ENCODE measurements at places on chromosomes 16 and 17.
A peak's percentile ranks its signal among the peaks of the same experiment; 100 is the strongest.

DNA sequence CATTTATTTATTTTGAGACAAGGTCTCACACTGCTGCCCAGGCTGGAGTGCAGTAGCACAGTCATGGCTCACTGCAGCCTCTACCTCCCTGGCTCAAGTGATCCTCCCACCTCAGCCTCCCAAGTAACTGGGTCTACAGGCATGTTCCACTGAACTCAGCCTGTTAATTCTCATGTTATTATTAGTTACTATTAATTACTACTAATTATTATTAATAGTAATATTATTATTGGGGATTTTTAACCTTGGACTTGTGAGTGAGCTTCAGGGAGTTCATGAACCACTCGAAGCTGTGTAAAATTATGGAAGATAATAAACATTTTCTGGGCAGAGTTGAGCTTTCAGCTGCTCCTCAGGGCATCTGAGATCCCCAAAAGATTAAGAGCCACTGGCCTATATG is 4.6 kb upstream of the STAC2 start:
- no peak for DNase-seq

- DNase-seq, result no peak
Observed at GRCh38 chr17:9432934-9433421, 142.6 kb downstream of the STX8 start.

DNA sequence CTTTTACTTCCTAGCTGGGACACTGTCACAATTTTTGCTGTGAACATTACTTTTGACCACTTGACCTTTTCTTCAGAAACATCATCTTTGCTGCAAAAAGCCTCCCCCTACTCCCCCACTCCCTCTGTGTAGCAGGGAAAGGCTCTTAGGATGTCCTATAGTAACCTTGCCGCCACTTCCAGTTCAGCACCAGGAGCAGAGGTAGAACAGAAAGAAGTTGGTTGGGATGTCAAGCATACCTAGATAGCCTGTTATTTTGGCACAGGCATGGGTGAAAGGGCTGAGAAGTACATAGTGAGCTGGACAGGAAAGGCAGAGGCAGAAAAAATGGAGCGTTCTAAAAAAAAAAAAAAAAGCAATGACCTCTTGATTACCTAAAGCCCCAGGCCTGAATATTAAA is 31.3 kb downstream of the SMIM36 start:
- DNase-seq, result no peak

- DNase-seq, result no peak
Observed at GRCh38 chr16:80283466-80284392, 257.1 kb upstream of the DYNLRB2 start.

- DNase-seq, result no peak
Observed at GRCh38 chr16:15960124-15960971, 10.9 kb downstream of the ABCC1 start.

GRCh38 chr17:46952115-46952514 is 26.9 kb downstream of the RPRML start:
- DNase-seq, result no peak

DNA sequence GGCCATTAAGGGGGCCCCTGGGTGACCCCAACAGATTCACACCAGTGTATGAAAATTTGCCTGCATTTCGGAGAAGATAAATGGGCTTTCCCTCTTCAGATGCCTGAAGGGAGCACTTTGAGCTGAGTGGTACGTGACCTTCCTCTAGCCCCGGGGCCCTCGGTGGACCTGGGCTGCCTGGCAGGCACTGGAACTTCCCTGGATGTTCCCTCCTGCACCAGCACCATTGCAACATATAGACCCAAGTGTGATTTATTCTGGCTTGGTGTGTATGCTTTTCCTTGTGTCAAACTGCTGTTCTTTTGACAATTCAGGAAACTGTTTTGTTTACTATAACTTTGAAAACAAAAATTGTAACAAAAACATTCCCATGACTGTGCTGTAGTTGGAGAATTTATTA is 93.8 kb downstream of the TNFRSF13B start:
- no peak for DNase-seq

DNA sequence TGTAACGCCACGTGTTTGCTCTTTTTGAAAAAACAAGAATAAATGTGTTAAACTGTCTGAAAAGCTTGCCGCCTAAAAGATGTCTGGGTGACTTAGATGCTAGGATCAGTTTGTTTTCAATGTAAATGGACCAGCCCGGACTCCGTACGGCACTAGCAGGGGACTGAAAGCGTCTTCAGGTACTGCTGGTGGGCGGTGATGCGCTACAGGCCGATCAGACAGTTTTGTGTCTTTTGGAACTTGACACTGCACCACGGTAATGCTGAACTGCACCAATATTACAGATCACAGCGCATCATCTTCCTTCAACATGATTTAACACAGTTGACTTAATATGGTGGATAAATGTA is 727 bp upstream of the MBTPS1 start:
- DNase-seq, result peak; percentile 2

- DNase-seq, result no peak
Observed at GRCh38 chr17:57444682-57445450, 188.5 kb downstream of the MSI2 start.

- DNase-seq, result peak; percentile 59
Observed at GRCh38 chr16:63749276-63749675, 1372.6 kb downstream of the CDH11 start.

DNA sequence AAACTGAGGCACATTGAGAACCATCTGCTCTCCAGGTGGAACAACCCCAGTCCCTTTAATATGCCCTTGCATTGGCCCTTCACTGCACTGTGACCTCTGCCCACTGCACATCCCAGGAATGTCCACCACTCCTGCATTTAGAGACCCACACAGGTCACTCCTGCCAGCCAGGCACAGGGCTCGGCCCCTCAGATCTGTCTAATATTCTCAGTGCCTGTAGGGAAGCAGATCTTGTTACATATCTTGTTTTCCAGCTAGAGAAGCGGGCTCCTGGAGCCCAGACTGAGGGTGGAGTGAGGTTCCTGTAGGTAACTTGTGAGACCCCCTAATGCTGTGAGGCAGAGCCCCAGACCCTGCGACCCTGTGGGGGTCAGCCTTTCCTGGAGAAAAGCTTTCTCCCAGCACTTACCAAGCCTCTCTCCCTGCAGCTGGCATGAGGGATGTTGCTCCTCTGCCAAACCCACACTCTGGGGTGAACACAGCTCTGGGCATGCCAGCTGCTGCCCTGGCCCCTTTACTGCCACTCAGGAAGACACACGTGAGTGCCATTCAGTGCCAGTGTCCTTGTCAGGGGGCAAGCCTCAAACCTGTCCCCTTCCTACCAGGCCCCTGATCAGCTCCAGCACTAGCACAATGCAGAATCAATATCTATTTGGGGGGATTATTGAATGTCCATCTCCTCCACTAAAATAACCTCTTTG is 40.3 kb upstream of the CRHR1 start:
- DNase-seq, result no peak

DNA sequence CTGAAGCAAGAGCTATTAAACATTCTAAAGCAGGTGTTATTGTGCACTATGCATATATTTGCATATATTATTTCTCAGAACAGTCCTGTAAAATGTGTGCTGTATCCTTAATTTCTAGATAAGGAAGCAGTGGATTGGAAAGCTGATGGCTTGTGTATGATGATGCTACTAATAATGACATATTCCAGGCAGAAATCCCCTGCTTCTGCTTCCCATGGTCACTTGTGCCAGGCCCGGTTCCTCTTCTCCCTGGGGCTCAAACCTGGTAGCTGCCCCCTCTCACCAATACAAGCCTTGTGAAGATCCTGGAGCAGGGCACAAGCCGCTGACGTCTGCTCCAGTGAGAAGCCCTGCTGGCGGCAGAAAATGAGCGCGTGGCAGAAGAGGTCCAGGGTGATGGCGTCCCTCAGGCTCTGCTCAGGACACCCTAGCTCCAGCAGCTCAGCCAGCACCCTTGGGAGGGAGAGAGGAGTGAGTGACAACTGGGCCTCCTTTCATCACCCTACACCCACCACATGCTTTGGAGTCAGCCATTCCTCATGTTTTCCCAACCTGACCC is 1.8 kb downstream of the CFAP119 start:
- DNase-seq, result no peak

DNA sequence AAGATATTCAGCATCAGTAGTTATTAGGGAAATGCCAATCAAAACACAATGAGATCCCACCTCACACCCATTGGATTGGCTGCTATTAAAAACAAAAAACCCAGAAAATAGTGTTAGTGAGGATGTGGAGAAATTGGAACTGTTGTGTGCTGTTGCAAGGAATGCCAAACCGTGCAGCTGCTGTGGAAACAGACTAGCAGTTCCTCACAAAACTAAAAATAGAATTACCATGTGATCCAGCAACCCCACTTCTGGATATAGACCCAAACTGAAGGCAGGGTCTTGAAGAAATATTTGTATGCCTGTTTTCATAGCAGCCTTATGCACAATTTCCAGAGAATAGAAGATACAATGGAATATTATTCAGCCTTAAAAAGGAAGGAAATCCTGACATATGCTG is 46.0 kb downstream of the FOXK2 start:
- no peak for DNase-seq

DNA sequence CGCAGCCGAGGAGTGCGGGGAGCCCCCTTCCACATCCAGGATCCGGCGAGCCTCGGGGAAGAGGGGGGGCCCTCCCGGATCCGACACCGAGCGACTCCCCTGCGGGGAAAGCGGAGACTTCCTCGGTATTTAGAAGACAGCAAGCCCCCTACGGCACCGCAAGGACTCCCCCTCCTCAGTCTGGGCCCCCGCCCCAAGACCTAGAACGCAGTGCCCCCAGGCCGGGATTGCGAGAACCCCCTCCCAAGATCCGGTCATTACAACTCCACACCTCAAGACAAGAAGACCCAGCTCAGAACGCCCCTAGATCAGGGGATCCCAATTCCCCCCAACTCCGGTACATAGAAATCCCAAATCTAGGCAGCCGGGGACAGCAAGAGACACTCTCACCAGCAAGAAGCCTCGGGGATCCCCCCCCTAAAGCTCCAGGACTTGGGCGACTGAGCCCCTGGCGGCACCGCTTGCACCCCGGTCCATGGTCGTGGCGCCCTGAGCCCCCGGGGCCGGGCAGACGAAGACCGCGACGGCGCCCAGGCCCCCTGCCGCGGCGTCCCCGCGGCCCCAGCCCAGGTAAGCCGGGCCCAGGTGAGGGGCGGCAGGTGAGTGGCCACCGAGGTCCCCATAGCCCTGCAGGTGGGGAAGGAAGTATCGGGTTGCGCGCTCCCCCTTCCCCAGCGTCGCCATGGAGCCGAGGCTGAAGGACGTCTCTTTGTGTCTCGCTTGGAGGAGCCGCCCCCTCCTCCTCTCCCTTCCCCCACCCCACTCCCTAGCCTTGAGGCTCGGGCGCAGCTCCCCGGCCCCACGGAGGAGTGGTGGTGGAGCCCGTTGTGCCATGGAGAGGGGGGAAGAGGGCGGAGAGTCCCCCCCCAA is 641 bp downstream of the SBK1 start:
- DNase-seq, result no peak

DNA sequence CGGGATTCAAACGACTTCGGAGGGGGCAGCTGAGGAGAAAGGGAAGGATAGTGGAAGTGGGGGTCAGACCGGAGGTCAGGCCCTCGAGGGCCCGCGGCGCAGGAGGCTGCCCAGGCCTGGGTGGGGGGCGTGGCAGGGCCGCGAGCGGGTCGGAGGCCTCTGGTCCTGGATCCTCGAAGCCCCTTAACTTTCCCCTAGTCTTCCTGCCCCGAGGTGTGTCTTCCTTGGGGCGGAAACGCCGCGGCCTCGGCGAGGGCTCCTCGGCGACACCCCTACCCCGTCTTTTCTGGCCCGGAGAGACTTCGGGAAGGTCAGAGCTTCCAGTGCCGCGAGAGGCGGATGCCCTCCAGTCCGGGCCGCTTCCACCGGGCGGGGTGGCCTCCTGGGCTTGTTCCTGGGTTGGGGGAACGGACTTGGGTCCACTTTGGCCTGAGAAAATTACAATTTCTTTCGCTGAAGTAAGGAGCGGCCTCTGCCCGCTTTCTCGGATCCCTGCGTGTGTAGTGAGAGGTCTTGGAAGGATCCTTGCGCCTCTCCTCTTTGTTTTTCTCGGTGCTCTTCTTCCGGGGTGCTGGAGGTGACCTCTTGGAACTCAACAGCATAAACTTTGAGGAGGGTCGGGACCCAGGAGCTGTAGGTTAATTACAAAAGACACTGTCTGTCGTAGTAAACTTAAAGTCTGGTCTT is 491 bp downstream of the IST1 start:
- DNase-seq, result no peak

- no peak for DNase-seq
Observed at GRCh38 chr16:5791011-5791657, 693.5 kb upstream of the EEF2KMT start.

DNA sequence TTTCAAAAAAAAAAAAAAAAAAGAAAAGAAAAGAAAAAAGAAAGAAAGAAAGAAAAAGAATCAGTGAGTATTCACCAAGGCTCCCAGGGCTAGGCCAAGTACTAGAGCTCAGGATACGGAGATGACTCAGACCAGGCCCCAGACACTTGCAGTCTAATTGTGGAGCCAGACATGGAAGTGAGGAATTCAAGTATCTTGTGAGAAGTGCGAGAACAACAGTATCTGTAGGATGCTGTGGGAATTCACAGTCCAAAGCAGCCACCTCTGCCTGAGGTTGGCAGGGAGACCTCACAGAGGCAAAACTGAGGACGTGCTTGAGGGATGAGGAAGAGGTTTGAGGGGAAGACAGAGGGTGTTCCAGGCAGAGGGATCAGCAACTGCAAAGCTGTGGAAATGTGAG is 14.0 kb upstream of the ALDOA start:
- DNase-seq, result no peak
